ENCODE measurements at places on chromosomes 12 and 14. TPM values are rescaled to one million over a fixed set of nuclear protein-coding genes. Genes with fewer than 3 reads are reported as not detected.

EMP1 gene
- 0.22 TPM for polyA plus RNA-seq

EGLN3 gene
- not detected for polyA plus RNA-seq

CYP46A1 gene
- 5.4 TPM for polyA plus RNA-seq

GRIP1 gene
- 41.1 TPM for polyA plus RNA-seq

RNASE2 gene
- polyA plus RNA-seq: not detected

CCDC175 gene
- polyA plus RNA-seq: not detected

GPR137C gene
- 118 TPM for polyA plus RNA-seq

APOLD1 gene
- 0.38 TPM for polyA plus RNA-seq

DNAJC22 gene
- 1.1 TPM for polyA plus RNA-seq

SUPT16H gene
- polyA plus RNA-seq: 96.2 TPM

SLC6A12 gene
- polyA plus RNA-seq: 0.22 TPM

USP15 gene
- 113 TPM for polyA plus RNA-seq

APPL2 gene
- polyA plus RNA-seq: 47.0 TPM
